ENCODE measurements at places on chromosomes 5 and 9.
A peak's percentile ranks its signal among the peaks of the same experiment; 100 is the strongest.

DNA sequence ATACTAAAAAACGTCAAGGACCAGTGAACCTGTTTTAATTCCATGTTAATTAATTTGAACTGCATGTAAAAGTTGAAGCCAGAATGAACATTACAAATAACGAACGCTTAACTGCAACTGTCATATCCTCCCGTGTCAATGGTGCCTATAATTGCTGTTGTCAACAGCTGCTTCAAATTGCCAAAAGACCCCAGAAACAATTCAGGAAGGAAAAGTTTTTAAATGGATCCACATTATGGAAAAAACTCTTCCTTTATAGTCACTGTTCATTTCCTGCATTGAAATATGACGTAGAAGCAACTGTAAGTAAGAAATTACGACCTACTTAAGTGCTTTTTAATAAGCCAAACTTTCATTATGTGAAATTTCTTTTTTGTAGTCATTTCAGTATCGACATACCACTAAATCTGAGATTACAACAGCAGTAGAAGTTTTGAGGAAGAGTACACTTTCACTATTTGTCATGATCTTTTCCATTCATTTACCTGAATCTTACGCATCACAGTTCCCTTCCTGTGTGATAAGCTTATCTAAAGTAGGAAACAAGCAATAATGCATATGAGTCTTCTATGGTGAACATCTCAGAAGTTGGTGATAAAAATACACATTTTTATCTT lies 37.8 kb downstream of the MEF2C start:
- DNase-seq = no peak

DNA sequence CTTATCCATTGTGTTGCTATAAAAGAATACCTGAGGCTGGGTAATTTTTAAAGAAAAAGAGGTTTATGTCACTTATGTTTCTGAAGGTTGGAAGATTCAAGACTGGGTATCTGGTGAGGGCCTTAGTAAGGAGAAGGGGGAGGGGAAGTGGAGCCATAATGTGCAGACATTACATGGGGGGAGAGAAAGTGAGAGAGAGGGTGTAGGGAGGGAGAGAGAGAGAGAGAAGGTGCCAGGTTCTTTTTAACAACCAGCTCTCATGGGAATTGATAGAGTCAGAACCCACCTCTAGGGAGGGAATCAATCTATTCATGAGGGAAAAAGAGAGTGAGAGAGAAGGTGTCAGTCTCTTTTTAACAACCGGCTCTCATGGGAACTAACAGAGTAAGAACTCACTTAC lies 29.5 kb downstream of the SPEF2 start:
- no peak for DNase-seq

- no peak for DNase-seq
Measured at GRCh38 chr9:26574898-26575440, 317.6 kb downstream of the CAAP1 start.

DNA sequence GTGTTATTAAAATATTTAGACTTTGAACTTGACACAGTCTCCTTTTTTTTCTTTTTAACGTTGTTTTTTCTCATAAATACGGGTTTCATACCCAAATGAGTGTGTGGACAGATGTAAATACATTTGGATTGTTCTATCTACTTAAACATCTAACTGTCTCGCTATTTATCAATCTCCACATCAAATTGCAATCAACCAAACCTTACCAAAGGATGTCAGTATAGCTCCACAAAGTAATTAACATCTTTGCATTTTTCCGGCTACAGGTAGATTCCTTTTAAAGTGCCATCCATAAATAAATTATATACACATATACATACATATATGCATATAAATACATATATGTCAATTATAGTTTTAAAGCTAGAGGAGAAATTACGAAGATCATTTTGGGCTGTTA lies 705 bp upstream of the CDH10 start:
- DNase-seq = no peak

- peak; percentile 72 for DNase-seq
Measured at GRCh38 chr9:26129217-26129616, 451.0 kb upstream of the TUSC1 start.

DNA sequence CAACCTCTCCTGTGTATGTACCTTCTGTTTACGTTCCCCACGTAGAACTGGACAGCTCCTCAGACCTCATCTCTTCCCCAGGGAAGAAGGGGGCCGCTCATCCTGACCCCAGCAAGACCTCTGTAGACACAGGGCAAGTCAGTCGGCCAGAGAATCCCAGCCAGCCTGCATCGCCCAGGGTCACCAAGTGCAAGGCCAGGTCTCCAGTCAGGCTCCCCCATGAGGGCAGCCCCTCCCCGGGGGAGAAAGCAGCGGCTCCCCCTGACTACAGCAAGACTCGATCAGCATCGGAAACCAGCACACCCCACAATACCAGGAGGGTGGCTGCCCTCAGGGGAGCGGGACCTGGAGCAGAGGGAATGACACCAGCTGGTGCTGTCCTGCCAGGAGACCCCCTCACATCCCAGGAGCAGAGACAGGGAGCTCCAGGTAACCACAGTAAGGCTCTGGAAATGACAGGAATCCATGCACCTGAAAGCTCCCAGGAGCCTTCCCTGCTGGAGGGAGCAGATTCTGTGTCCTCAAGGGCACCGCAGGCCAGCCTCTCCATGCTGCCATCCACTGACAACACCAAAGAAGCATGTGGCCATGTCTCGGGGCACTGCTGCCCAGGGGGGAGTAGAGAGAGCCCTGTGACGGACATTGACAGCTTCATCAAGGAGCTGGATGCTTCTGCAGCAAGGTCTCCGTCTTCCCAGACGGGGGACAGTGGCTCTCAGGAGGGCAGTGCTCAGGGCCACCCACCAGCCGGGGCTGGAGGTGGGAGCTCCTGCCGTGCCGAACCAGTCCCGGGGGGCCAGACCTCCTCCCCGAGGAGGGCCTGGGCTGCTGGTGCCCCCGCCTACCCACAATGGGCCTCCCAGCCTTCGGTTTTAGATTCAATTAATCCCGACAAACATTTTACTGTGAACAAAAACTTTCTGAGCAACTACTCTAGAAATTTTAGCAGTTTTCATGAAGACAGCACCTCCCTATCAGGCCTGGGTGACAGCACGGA lies 86.7 kb downstream of the GOLPH3 start:
- DNase-seq = no peak

GRCh38 chr9:91659529-91660495 lies 236.2 kb upstream of the NFIL3 start:
- DNase-seq = peak; percentile 54

DNA sequence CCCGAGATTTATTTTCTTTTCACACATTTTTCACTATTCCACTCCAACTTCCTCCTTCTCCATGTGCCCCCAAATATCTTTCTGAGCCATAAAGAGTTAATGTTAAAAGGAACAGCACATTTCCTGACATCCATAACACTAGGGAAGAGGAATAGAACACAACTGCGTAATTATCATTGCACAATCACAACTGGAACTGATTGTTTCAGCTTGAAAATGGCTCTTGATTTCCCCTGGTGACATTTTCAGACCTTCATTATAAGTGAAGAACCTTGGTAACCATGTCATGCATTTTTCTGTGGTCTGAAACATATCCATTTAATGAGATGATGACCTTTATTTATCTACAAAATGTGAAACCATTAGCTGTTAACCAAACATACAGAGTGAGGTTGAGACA lies 82.4 kb downstream of the PCSK1 start:
- no peak for DNase-seq

GRCh38 chr9:99211746-99212145 lies 10.0 kb downstream of the ALG2 start:
- no peak for DNase-seq

- DNase-seq = no peak
Measured at GRCh38 chr5:19986806-19987205, 1.2 kb downstream of the CDH18 start.

GRCh38 chr5:9892696-9893095 lies 262.5 kb upstream of the TAS2R1 start:
- DNase-seq = no peak

DNA sequence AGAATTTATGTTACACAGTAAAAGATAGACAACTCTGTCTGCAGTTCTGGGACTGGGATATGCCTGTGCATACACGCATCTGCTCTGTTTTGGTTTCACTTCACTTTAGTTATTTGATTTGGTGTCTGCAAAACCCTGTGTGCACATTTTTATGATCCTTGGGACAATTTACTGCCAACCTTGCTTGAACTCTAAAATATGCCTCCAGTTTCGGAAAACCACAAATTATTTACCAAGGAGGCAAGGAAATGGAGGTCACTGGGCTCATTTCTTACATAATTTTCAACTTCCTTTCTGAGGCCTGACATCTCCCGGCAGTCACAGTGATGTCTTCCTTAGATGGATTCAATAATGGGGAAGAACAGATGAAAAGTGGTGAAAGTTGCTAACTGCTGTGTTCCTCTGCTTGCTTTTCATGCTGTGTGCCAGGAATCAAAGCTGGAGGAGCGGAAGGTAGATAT lies 61.2 kb upstream of the TAF11L2 start:
- peak; percentile 4 for DNase-seq

DNA sequence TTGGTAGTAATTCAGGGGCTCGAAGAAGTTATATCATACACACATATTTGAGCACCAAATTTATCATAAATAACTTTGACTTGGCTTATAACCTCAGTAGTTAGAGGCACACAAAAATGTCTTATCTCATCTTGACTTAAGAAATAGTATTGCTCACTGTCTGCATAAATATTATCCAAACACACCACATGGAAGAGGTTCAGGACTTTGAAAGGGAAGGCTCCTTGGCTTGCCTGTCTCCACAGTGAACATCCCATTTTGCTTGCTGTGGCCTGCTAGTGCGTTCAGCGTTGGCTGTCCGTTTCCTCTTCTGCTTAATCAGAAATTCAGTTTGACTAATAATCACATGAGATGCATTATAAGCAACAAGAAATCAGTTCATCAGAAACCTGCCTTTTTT lies 13.9 kb downstream of the GRXCR2 start:
- DNase-seq = peak; percentile 19

DNA sequence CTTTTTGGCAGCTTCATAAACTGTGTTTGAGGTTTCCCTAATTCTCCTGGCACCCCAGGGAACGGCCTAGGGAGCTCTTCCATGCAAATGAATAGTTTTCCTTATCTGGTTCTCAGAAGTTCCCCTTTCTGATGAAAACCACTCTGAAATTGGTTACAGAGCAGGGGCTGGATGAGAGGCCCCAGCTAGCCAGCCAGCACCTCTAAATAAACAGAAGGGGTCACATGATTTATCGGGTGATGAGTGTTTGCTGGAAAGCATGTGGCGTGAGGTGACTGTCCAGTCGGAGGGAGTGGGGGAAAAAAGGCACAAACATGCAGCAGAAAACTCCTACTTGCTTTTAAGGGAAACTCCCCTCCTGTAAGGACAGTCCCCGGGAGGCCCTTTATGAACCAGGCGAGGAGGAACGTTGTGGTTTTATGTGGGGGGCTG lies 261.2 kb upstream of the ANKRD55 start:
- DNase-seq = peak; percentile 76

DNA sequence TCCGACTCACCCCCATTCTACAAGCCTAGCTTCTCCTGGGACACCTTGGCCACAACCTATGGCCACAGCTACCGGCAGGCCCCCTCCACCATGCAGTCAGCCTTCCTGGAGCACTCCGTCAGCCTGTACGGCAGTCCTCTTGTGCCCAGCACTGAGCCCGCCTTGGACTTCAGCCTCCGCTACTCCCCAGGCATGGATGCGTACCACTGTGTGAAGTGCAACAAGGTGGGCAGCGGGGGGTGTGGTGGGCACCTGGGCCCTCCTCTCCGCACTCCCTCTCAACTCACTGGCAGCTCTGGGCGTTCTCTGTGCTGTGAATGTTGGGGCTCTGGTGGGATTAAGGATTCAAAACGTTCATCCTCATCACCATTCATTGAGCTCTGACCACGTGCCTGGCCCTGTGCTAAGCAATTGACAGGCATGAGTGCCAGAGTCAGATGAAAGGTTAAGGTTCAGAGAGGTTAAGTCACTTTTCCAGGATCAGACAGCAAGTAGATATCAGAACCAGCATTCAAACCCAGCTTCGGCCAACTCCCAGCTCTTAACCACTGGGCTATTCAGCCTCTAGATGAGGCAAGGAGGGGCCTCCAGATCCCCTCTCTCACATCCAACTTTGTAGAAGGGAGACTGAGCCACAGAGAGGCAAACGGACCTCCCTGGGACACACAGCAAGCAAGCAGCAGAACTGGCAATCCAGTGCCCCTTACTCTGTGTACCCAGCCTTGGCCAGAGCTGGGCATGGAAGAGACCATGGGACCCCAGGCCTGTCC lies 9.9 kb downstream of the GFI1B start:
- no peak for DNase-seq

DNA sequence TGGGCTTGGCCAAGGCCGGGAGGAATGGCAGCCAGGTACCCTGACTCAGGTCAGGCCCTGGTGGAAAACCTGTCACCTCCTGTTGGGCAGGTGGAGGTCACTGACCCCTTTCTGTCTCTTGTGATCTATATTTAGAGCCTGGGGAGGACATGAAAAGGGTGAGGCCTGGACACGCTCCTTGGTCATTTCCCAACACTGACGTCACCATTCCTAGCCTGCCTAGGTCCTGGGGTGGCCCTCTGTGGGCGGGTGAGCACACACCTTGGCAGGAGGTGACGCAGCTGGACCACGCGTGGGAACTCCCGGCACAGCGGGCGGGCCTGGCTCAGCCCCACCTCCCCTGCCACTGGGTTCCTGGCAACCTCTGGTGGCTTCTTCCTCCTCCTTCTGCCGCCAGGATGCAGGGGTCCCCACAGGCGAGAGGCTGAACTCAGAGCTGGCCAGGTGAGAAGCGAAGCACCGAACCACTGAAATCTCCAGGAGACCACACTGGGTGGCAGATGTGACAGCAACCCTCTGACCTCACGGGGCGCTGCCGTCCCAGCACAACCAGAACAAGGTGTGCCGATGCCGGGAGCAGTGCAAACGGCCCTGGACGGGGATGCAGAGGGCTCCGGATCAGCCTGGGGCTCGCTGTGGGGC lies 6.4 kb upstream of the RALGDS start:
- DNase-seq = no peak
